ENCODE measurements at places on chromosomes 11 and 22.

DNA sequence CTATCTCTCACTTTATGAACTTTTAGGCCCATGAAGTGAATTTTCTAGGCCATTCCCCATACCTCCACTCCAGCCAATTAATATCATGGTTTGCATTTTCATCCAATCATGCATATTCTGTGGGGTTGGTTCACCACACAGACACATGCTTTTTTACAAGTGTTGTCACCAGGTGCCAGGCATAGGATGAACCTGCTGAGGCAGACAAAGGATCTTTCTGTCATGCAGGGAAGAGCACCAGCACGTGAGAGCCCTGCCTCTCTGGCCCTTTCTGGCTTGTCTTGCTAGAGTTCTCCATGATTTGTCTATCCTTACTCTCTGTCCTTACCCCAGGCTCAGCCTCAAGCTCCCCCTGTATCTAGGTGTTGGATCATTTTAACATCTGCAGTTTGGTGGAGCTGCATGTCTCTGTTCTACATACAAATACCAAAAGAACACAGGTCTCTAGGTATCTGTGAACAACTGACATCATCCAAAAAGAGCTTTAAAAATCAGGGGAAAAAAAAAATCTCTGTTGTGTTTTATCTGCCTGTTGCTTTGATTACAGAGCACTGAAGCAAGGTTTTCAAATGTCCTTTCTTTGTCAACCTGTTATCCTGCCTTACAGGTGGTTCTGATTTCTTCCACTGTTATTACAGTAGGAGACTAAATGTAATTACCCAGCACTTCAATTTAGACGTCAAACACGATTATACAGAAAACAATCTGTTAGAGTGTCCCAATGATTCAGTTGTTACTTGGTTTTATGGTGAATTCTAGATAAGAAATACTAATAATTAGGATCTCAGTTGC lies 58.4 kb upstream of the GRAMD1B start:
- no peak for DNase-seq

GRCh38 chr11:90434858-90435257 lies 212.0 kb upstream of the CHORDC1 start:
- no peak for DNase-seq

- DNase-seq, result peak; percentile 81
Observed at GRCh38 chr11:122159173-122159721, 43.2 kb upstream of the BLID start.

DNA sequence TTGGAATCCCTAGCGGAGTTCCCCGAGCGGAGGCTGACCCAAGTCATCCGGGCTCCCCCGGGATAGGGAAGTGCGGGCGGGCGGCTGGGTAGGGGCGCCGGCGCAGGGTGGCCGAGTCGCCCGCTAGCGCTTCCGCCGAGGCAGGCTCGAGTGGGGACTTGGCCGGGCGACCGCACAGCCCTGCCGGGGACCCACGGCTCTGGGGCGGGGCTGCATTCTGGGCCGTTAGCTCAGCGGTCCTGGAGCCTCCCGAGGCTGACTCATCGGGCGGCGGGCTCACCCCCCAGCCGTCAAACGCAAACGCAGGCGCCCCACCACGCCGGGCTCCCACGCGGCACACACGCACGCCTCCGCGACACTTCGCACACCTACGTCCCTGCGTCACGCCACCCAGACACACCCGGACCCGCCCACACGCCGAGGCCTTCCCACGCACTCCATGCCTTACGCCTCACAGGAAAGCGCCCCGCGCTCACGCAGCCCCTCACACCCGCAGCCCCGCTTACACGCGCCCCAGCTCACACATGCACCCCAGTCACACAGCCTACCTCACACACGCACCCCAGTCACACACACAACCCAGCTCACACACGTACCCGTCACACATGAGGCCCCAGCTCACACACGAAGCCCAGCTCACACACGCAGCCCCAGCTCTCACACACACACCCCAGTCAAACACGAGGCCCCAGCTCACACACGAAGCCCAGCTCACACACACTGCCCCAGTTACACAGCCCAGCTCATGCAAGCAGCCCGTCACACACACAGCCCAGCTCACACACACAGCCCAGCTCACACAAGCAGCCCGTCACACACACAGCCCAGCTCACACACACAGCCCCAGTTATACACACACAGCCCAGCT lies 1.2 kb downstream of the PHLDB1 start:
- DNase-seq, result peak; percentile 86

- no peak for DNase-seq
Observed at GRCh38 chr11:28794405-28794804, 686.2 kb downstream of the METTL15 start.

GRCh38 chr11:120627327-120628163 lies 116.0 kb downstream of the GRIK4 start:
- DNase-seq, result no peak

DNA sequence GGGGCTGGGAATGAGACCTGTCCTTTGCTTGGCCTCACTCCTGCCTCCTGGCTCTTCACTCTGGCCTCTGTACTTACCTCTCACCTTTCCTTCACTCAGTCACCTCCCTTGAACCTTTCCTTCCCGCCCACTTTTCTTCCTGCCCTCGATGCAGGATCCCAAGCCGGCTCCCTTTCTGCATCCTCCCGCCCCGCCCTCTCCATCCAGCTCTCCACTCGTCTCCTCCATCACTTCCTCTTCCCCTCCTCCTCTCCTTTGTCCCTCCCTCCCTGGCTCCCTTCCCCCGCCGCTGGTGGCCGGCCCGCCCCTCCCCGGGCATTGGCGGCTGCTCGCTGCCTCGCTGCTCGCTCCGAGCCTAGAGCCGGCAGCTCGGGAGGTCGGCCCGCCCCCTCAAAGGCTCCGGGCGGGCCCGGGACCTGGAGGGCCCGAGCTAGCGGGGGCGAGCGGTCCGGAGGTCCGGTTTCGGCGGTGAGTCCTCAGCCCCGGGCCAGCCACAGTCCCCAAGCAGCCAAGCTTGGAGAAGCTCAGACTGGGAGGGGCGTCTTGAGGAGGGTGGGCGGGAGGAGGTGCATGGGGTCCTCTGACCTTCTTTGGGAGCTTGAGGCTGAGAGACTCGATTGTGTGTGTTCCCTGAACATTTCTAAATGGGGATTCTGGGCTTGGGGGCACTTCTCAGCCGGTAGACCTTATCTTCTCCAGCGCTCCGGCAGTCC lies 13.8 kb downstream of the PHLDB1 start:
- DNase-seq, result peak; percentile 94

GRCh38 chr22:38454353-38455075 lies 485 bp downstream of the KCNJ4 start:
- DNase-seq, result no peak

GRCh38 chr11:111402411-111402810 lies 23.3 kb upstream of the POU2AF1 start:
- no peak for DNase-seq

- DNase-seq, result no peak
Observed at GRCh38 chr22:41544671-41545476, 604 bp upstream of the POLR3H start.

DNA sequence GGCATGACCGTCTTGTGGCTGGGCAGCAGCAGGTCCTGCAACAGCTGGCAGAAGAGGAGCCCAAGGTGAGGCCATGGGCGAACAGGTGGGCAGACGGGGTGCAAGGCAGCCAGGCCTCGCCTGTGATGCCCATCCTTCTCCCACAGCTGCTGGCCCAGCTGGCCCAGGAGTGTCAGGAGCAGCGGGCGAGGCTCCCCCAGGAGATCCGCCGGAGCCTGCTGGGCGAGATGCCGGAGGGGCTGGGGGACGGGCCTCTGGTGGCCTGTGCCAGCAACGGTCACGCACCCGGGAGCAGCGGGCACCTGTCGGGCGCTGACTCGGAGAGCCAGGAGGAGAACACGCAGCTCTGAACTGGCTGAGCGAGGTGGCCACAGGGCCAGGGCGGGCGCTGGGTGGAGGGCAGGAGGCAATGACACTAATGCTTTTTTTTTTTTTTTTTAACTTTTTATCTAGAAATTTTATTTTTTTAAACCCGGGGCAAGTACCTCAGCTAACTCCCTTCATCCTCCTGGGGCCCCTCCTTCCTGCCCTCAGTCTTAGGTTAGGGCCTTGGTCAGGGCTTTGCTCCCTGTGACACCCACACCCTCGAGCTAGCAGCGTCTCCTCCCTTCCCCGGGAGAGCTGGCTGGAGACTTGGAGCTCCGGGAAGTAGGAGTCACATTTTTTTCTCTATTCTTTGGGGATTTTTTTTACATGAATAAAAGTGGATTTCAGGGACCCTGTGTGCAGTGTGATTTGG lies 16.0 kb downstream of the PLCB3 start:
- no peak for DNase-seq

- DNase-seq, result no peak
Observed at GRCh38 chr11:3202759-3203158, 15.9 kb downstream of the MRGPRG start.

DNA sequence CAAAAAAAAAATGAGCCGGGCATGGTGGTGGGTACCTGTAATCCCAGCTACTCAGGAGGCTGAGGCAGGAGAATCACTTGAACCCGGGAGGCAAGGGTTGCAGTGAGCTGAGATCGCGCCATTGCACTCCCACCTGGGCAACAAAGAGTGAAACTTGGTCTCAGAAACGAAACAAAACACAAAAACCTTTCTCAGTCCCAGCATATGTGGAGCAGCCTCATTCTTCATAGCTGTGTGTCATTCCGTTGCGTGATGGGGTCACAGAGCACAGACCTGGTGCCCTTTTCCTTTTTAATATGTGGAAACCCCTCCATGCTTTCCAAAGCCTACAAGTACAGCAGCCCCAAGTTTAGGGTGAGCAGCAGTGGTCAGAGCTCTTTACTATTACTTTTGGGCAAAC lies 13.7 kb downstream of the PEX26 start:
- DNase-seq, result no peak

- no peak for DNase-seq
Observed at GRCh38 chr22:31768422-31769059, 14.7 kb downstream of the DEPDC5 start.

GRCh38 chr11:125951731-125952130 lies 5.9 kb downstream of the VSIG10L2 start:
- DNase-seq, result no peak

GRCh38 chr11:63445720-63446119 lies 45.2 kb downstream of the PLAAT5 start:
- no peak for DNase-seq

DNA sequence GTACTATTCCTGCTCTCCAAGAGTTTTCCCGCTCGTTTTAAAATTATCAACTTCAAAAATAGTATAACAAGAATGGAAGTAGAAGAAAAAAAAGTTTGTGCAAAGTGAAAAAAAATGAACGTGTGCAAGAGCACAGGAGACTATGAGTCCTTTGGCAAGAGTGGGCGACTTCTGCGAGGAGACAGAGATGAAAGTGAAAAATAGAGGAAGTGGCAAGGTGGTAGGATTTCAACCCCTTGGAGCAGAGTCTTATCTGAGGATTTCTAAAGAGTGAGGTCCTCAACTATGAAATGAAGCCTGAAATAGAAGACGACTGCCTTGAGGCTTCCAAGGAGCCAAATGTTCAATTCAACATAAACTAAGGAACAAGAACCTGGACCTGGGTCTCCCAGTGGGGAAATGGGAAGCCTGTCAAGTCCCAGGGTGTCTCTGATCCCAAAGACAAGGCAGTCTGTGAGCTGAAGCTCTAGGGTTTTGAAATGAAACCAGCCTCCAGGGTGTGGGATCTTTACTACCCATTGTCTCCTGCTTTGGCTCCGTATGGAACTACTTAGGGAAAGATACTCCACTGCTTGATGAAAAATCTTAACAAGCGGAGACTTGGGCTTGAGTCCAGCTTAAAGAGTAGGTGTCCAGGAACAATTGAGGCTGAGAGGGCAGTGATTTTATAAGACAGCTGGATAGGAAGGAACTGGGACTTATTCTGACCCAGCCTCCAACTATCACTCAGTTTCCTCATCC lies 4.8 kb downstream of the P4HA3 start:
- no peak for DNase-seq

GRCh38 chr11:106086135-106086534 lies 8.7 kb downstream of the AASDHPPT start:
- DNase-seq, result no peak

- DNase-seq, result no peak
Observed at GRCh38 chr11:1844221-1845094, 5.7 kb downstream of the TNNI2 start.

GRCh38 chr22:44047891-44048301 lies 23.8 kb downstream of the PARVB start:
- DNase-seq, result no peak

- DNase-seq, result no peak
Observed at GRCh38 chr22:47172771-47173534, 410.5 kb downstream of the TBC1D22A start.

DNA sequence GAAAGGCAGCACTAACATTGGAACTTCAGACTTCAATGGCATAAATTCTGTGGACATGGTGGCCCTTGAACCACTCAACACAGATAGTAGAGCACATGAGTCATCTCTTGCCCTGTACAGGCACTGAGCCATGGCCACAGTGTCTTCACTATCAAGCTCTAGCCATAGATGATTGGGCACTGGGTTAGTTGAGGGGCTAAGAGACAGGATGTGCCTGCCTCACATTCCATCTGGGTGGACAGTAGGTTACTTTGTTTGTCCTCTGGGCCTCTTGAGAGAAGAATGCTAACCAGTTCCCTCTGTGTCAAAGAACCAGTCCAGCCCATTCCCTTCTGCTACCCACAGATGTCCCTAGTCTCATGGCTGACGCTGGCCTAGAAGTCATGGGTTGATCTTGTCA lies 39.8 kb downstream of the OR6Q1 start:
- DNase-seq, result no peak

DNA sequence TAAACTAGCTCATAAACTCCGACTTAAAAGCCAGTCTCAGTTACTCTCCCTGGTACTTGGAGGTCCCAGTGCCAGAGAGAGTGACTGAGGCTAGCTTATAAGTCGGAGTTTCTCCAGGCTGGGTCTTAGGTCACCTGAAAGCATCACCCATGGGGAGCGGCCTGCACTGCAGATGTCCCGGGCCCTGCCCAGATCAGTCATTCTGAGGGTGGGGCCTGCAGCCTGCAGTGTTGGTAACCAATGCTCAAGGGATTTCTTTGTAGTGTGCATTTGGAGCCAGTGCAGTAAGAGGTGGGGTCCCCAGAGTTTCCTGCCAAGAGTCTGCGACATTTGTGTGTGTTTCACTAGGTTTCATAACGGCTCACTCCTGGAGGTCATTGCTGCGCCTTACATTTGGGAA lies 14.8 kb downstream of the TAB1 start:
- no peak for DNase-seq

- peak; percentile 91 for DNase-seq
Observed at GRCh38 chr11:34174412-34175041, 69.1 kb downstream of the NAT10 start.

DNA sequence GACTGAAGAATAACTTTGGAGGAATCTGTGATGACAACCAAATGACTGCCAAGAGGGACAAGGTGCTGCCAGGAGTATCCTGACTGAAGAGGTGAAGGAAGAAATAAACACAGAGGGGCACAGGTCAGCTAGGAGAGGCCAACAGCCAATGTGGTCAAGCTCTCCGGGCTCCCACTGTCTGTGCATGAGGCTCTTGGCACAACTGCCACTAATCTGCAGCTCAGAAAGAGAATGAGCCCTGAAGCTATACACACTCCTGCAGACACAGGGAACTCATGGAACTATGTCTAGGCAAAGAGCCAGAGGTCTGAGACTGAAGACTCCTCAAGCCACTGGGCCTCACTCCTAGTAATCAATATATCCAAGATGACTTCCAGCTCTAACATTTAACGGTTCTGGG lies 7.0 kb downstream of the THRSP start:
- DNase-seq, result no peak

- DNase-seq, result no peak
Observed at GRCh38 chr22:36912694-36913426, 568 bp upstream of the CSF2RB start.
